ENCODE measurements at places on chromosomes 7 and 10.
A peak's percentile ranks its signal among the peaks of the same experiment; 100 is the strongest.

DNA sequence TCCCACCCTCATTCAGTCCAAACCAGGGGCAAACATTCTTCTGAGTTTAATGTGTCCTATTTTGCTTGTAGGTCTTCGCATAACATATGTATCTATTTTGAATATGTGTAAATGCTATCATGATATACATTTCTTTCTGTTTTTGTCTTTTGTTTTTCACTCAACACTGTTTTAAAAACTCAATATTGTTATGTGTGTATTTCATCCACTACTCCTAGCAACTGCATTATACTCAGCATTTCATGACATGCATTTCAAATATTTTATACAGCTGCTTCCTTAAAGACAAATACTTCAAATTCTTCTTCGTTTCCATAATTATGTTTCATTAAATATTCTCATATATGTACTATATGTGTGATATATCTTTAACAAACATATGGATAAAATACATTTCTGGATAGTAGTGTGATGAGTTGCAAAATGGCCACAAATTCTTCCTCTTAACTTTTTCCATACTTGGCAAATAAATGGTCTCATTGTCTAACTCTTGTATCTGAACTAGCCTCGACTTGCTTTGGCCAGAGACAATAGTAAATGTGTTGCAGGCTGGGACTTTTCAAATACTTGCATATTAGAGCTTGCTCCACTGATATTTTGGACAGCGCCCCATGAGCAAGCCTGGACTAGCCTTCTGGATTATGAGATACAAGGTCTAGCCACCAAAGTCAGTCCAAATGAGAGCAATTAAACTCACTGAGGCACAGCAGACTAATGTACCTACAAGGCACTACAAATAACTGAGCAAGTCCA, 539.7 kb upstream of the KCND2 start:
- no peak for DNase-seq

DNA sequence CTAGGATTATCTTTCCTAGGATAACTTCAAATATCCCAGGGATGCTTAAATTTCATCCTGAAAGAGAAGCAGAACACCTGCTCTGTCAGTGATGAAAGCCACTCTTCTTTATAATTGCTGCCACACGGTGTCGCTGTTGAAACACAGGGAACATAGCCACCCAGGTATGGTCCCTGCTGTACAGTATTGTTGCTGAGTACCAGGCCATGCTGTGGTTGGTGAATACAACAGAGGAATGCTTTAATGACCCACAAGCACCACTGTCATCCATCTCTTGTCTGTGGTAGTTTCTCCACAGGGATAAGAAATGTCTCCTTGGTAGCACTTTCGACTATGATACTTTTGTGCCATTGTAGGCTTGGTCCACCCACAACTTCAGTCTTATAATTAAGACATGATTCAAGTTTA, 70.6 kb upstream of the STARD3NL start:
- DNase-seq: peak; percentile 57

GRCh38 chr7:70657571-70657970, 474.4 kb upstream of the GALNT17 start:
- DNase-seq: no peak

DNA sequence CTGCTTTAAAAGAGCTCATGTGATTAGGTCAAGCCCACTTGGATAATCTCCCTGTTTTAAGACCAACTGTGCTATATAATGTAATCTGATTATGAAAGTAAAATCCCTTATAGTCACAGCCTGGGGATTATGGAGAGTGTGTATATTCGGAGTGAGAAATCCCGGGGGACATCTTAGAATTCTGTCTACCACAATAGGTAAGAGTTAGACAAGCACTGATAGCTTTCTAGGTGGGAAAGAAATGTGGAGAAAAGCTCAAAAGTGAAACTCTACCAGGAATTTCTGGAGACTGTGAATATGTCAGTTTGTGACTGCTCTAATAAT, 2.9 kb upstream of the VCL start:
- DNase-seq: no peak

DNA sequence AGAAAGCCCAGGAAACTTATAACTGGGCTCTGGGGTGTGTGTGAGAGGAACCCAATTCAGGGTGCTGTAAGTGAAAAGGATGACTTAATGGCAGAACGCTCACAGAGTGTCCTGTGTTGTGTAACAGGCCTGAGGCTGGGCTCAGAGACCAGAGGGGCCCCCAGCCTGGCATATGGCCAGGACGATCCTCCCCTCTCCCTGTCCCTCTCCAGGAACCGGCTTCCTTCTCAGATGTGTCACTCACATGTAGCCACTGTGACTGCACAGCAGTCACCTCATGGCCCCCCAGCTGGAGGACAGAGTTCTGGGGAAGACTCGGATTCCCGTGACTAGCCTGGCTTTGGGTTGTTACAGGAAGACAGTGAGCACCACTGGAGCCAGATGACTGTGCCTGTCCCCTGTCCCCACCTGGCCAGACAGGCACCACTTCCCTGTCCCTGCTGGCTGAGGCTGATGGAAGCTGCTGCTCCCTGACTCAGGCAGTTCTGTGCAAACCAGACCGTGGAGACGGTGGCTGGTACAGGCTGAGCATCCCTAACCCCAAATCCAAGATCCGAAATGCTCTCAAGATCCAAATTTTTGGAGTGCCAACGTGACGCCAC, 220.5 kb downstream of the MLLT10 start:
- DNase-seq: no peak

- DNase-seq: no peak
These were observed 16.3 kb downstream of the PI4K2A start for GRCh38 chr10:97656777-97657176.

DNA sequence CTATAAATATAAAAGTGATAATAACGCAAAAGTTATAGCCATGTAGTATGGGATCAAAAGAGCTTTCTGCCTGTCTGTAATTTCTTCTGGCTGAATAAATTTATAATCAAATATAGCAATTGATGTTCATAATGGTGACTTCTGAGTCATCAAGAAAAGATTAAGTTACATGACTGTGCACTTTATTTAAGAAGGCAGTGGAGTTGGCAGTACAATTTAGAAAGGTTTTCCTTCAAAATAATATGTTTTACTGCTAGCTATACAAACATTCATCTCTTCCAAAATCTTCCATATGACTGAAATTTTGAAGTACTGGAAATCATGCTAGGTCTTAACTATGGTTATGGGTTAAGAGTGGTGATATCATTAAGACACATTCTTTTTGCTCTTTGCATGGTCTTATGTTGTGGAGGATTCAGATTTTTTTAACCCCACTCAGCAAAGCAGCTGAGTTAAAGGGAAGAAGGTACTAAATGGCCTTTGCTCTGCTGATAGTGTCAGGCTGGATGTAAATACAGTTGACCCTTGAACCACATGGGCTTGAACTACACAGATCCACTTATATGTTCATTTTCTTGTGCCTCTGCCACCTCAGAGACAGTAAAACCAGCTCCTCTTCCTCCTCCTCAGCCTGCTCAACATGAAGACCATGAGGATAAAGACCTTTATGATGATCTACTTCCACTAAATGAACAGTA, 323.6 kb downstream of the BBS9 start:
- DNase-seq: no peak

DNA sequence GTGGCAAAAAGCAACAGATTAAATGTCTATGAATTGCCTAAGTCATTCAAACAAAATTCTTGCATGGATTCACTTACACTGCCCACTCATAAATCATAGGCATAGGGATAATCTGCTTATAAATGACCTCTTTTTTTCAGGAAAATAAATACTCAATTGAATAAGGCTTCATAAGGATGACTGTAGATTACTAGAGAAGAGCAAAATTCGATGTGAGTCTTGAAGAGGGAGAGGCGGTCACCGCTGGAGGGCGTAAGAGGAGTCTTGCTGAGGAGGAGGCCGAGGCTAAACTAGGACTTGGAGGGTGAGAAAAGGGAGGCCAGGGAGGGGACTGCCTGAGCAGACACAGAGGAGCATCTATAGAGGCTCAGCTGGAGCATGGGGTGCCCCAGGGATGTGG, 135.4 kb upstream of the RSU1 start:
- DNase-seq: no peak

GRCh38 chr7:35991511-35992232, 161.4 kb upstream of the EEPD1 start:
- peak; percentile 50 for DNase-seq

DNA sequence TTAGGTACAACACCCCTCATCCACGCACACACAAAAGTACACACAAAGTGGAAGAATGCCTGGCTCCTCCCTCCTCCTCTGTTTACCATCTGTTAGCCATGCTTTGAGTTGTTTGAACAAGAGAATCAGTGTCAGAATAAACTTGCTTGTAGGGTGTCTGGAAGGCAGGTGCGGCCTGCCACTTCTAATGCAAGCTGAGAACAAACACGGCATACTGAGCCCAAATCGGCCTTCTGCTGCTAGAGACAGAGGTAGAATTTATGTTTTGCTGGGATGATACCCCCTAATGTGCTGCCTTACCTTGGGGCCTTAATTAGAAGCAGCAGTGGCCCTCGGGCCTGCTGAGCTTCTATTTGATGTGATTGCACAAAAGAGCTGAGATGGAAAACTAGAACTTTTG, 24.9 kb upstream of the FAM180A start:
- no peak for DNase-seq

- peak; percentile 57 for DNase-seq
These were observed 41.5 kb upstream of the NMT2 start for GRCh38 chr10:15209827-15210509.

DNA sequence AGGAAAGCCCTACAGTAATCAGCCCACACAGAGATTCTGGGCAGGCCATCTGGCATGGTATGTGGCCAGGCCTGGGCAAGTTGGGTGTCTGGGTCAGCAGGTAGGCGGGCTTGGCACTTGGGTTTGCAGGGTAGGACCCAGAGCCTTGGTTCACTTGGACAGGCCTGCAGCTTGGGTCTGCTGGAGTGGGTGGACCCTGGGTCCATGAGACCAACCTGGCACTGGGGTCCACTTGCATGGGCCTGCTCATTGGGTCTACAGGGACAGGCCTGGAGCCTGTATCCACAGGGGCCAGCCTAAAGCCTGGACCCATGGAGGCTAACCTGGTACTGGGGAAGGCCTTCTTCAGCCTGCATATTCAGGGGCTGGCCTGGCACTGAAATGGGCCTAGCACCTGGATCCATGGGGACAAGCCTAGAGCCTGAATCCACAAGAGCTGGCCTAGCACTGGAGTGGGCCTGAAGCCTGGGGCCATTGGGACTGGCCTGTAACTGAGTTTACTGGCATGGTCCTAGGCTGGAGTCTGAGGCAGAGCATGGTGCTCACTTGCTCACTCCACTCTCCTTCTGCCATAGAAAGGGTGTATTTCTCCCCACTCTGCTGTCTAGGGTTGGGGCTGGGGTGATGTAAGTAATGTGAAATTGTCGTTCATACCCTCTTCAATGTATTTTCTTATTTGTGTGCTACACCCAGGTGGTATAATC, 315.0 kb downstream of the AHR start:
- no peak for DNase-seq

DNA sequence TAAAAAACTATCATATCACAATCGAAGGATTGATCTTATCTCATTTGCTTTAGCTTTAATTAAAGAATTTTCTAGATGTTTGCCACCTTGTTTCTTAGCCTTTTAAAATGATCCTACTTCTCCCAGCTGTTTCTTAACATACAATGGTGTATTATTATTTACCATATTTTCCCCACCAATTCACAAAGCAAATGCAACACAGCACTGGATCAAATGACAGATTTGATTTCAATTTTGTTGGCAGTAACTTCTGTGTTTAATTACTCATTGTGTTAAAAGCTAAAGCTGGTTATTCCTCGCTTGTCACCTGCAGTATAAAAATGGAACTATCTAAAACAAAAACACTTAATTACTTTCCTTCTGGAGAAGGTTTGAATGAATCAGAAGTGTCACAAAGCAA, 19.6 kb downstream of the SVIL start:
- DNase-seq: no peak

DNA sequence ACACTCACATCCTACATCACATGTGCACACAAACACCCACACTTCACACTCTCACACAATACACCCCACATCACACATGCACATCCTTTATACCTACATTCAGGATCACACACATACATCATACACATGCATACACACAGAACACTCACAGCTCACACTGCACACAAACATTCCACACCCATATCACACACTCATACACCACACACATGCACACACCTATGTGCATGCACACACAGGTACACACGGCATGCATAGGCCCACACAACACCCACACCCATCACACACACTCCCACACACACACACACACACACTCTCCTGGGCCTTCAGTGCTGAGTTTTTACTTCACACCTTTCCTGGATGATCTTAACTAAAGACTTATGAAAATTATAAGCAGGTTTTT, 220.5 kb downstream of the DNAJB6 start:
- DNase-seq: no peak

GRCh38 chr10:95650232-95650631, 6.3 kb downstream of the ALDH18A1 start:
- no peak for DNase-seq

- DNase-seq: no peak
These were observed 24.1 kb upstream of the ABCC2 start for GRCh38 chr10:99758211-99758891.

- no peak for DNase-seq
These were observed 27.7 kb downstream of the ZMIZ1 start for GRCh38 chr10:79096514-79096913.

GRCh38 chr10:123665491-123666286, 466 bp upstream of the GPR26 start:
- DNase-seq: no peak

- no peak for DNase-seq
These were observed 369.8 kb downstream of the SDK1 start for GRCh38 chr7:3670898-3671297.

DNA sequence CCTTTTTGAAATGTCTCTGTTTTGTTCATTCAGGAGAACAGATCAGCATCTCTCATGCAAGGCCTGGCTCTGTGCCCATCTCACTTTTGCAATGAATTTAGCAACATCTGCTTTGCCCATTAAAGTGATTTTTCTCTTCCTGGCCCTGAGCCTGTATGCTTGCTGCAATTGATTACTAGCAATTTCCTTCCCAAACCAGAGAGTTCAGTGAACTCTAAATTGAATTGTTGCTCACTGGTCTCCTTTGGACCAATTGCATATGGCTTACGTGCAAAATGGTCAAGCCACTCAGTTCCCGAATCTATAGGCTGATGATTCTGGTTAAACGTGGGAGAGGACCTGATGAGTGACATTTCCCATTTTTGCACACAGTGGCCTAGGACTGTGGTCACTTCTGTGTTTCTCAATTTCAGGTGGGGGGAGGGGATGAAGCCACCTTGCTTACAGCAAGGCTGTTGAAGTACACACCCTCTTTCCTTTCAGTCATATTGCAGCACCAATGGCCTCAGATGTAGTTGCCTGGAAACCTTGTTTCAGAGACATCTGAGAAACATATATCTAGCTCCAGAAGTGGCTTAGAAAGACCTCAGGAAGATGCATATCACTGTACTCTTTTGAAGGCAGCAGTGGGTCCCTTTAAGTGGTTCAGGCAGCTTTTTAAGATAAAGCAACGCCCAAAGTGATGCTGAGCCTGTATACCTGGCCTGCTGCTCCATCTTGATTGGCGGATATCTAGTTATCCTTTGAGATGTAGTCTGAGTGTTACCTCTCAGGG, 201.4 kb downstream of the PTEN start:
- peak; percentile 88 for DNase-seq
